Activated CD4-positive, alpha-beta T cell treated with anti-CD3 and anti-CD28 coated beads, Interleukin-2, amount 10 ng/mL, durations not matched to agents 7 days and 5 days (primary cell): ENCODE measurements at places on chromosomes 7 and 10. TPM values are rescaled to one million over a fixed set of nuclear protein-coding genes. Genes with fewer than 3 reads are reported as not detected.

Gene ARID5B
- total RNA-seq = 42.9 TPM

Gene LLCFC1
- not detected for total RNA-seq

Gene SEMA4G
- total RNA-seq = 1.6 TPM

Gene PUS7
- total RNA-seq = 9.9 TPM

DNA sequence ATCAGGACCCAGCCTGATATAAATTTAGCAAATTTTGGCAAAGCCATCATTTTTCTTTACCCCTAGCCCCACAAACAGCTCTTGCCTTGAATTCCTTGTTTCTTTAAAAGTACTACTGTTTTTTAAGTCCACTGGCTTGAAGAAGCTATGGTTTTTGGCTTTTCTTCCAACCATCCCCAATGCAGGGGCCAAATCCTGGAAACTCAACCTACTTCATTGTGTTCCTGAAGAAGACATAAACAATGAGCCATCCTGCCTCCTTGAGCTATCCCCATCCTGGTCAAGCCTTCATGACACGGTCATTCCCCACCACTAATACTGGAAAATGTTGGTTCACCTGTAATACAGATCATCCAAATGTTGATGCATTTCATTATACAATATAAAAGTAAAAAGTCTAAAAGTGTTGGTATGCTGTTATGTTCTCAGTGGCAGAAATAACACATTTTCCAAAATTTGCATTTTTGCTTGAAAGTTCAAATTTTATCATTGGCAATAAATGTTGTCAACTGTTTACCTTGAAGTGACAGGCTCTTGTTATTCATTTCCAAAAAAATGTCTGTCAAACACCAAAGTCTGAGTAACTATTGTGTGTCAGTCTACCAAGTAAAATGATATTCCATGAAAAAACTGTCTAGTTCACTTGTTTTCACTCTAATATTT, 92.2 kb downstream of the DOCK4 start:
- DNase-seq = no peak

DNA sequence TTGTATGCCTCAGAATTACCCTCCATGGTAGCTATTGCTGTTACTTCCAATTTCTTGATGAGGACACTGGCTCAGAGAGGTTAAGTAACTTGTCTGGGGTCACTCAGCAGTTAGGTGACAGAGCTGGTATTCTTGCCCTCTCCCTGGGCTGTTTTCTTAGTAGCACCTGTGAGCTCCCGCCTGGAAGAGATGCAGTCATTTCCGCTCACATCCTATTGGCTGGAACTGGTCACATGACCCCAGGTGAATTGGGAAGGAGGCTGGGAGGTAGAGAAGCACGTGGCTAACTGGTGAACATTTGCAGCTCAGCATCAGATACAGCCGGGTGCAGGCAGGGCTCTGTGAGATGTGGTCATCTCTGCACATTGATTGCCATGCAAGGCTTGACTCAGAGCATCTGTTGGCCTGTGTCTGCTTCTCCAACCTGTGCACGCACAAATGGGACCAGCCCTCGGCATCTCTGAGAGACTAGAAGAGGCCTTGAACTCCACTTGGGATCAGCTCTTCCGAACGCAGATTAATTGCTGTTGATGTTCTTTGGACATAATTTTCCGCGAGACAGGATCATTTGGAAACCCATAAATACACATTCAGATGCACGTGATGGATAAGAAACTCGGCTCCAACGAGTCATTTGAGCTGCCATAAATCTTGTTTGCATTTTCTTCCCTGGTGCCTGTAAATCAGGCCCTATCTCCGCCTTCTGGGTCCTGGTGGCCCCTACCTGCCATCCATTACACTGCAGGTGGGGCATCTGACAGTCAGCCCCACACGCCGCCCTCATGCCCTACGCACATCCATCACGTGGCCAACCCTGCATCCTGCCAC, 42.8 kb downstream of the MYL10 start:
- DNase-seq = no peak

DNA sequence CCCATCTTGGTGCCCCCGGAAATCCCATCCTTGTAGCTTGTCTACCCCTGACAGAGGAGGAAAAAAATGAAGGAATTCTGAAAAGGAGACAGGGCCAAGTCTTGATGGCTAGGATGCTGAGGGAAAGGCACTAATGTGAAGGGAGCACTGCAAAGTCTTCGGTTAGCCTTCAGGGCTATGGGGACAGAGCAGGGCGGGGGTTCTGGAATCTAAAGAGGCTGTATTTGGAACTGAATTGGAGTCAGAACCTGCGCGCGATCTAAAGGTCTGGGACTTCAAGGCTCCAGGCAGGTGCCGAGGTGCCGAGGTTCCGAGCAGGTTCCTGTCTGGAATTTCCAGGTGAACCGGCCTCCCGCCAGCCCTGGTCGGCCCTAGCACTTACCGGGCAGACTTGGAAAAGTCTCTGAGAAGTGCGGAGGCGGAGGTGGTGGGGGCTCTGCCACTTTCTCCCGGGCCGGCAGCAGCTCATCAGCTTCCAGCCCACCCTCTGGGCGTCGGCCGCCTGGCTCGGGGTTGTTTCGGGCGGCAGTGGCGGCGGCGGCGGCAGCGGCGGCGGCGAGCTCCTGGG, 781 bp downstream of the GBX1 start:
- no peak for DNase-seq

DNA sequence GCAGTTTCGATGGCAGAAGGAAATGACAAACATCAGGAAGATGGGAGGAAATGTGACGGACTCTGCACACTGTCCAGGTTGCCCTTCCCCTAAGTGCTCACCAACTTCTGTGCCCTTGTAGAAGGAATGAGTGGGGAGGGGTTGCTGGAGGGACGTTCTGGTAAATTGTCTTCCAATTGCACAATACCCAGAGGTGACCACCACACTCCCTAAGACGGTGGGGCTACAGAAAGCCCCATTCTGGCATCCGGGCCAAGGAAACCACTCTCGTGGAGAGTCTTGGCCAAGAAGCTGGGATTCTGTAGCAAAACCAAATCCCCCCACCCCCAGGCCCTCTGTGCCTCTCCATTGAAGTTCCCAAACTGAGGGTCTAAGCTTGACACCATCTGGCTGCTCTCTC, 37.1 kb downstream of the ZMIZ1 start:
- no peak for DNase-seq

DNA sequence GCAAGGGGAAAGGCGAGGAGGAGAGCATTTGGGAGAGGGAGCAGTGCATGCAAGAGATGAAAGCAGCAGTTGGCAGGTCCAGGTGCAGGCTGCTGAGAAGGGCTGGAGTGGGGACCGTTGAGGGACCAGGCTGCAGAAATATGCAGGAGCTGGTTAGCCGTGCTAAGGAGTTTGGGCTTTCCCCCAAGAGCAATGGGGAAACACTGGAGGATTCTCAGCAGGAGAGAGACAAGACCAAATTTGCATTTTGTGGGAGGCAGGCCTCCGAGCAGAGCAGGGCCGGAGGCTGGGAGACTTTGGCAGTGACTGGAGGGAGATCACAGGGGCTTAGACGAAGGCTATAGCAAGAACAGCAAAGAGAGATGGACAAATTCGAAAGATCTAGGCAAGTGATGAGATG, 11.8 kb downstream of the BTBD16 start:
- no peak for DNase-seq

- no peak for DNase-seq
Observed at GRCh38 chr7:41169317-41169716, 533.6 kb downstream of the INHBA start.

DNA sequence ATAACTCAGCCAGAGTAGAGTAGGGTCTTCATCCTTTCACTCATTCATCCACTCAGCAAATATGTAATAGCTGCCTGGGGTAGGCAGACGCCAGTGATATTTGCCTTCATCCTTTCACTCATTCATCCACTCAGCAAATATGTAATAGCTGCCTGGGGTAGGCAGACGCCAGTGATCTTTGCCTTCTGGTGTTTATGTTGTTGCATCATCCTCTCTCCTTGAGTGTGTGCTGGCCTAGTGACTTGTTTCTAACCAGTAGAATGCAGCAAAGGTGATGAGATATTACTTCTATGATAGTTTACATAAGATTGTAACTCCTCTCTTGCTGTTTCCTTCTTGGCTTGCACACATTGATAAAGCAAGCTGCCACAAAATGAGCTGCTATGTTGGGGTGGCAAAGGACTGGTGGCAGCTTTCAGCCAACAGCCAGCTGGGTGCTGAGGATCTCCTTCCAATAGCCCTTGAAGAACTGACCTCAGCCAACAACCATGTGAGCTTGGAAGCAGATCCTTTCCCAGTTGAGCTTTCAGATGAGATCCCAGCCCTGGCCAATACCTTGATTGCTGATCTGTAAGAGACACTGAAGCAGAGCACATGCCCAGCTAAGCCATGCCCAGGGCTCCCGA, 23.2 kb upstream of the MTPN start:
- no peak for DNase-seq

- DNase-seq = no peak
Observed at GRCh38 chr7:34198231-34198641, 292.9 kb downstream of the BMPER start.

- DNase-seq = no peak
Observed at GRCh38 chr7:124575176-124575575, 190.4 kb downstream of the GPR37 start.
